ENCODE measurements at places on chromosomes 6 and 20. TPM values are rescaled to one million over a fixed set of nuclear protein-coding genes. Genes with fewer than 3 reads are reported as not detected.

- no peak overlapping the region for H3K4me3 ChIP-seq
- H3K36me3 ChIP-seq: peaks cover 57% of the 10 kb centered on the region
- H3K27ac ChIP-seq: no peak overlapping the region
- H3K27me3 ChIP-seq: no peaks in the 10 kb centered on the region
- no peaks in the 10 kb centered on the region for H3K4me1 ChIP-seq
Measured at GRCh38 chr6:109360791-109361190, 21.5 kb downstream of the CD164 start.

The TCF15 gene
- not detected for polyA plus RNA-seq

- no peak within 1 kb of the TSS for H3K27ac ChIP-seq
- DNase-seq: peak; percentile 96
- no peaks in the 10 kb centered on the region for H3K36me3 ChIP-seq
Measured at GRCh38 chr6:7725849-7726415, at the start of gene BMP6. Gene BMP6 (plus strand): TSS chr6:7726099. CDS start chr6:7726956, 857 bp downstream.

DNA sequence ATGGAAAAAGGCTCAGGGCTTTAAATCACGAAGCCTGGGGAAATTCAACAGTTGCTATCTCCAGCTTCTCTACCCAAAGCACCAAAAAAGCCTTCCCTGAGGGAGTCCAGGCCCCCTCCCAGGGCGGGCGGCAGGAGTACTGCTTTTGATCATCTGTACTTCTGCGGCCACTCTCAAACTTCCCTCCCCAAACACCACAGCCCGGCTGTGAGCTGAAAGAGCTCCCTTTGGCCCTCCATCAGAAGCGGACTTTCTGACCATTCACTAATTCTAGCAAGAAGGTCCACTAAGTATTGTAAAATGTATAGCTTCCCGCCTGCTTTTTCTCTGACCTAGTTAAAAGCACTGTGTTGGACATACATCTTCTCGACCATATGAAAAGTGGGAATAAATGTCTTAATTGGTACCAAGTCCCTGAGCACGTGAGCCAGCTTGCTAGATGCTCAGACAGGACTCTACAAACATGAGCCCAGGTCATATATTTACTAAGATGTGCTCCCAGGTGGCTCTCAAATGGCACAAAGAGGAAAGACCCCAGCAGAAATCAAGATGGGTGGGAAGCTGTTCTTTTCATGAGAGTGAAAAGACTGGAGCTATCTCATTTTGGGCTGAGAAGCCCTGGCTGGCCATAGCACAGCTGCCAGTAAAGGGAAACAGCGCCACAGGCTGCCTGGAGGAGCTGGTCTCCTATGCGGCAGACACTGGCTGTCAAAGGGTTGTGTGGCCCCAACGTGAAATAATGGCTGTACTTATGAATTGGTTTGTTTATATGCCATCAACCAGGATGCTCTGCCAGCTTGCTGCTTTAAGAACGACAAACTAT, 58.6 kb downstream of the GFOD1 start:
- H3K36me3 ChIP-seq: no peaks in the 10 kb centered on the region
- H3K27me3 ChIP-seq: no peaks in the 10 kb centered on the region
- no peak overlapping the region for H3K27ac ChIP-seq
- no peak for DNase-seq
- 0 out of 2 replicates have a peak, but pooled peaks cover 5% of the 10 kb centered on the region for H3K4me1 ChIP-seq

GRCh38 chr6:33497157-33497556, 42.8 kb downstream of the ZBTB9 start:
- no peak overlapping the region for H3K4me3 ChIP-seq
- peaks cover 14% of the 10 kb centered on the region for H3K27me3 ChIP-seq
- no peak overlapping the region for H3K27ac ChIP-seq
- no peaks in the 10 kb centered on the region for H3K4me1 ChIP-seq
- H3K36me3 ChIP-seq: no peaks in the 10 kb centered on the region
- no peak for DNase-seq

The GNRH2 gene
- polyA plus RNA-seq: not detected

DNA sequence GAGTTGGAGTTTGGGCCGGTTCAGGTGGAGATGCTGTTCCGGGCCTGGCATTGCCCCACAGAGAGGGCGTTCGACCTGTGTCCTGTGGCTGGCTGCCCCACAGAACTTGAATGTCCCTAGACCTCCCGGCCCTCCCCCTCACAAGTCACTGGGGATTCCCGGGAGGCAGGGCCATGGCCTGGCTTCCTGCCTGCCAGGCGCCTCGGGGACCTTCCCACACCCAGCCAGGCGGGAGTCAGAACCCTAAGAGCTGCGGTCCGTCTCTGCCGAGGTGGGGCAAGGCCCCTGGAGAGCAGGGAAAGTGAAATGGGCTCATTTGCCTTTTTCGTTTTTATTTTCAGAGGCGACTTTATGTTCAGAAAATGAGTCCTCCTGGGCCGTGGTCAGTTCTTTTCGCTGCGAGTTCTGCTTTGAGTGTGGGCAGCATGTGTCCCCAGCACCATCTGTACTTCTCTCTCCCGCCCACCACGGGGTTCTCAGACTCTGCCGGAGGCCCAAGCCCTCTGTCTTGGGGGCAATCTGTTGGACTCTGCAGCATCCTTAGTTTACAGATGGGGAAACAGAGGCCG, 8.5 kb downstream of the RBM38 start:
- no peak for DNase-seq
- no peaks in the 10 kb centered on the region for H3K36me3 ChIP-seq
- H3K27me3 ChIP-seq: no peaks in the 10 kb centered on the region
- H3K4me3 ChIP-seq: no peak overlapping the region
- peaks cover 11% of the 10 kb centered on the region for H3K4me1 ChIP-seq

The CD109 gene
- polyA plus RNA-seq: 31.1 TPM

GRCh38 chr20:57996936-57997890, 231.2 kb downstream of the ANKRD60 start:
- no peak overlapping the region for H3K4me3 ChIP-seq
- peak overlapping the region; percentile 82 for H3K27ac ChIP-seq
- H3K4me1 ChIP-seq: peaks cover 35% of the 10 kb centered on the region
- peak; percentile 94 for DNase-seq
- no peaks in the 10 kb centered on the region for H3K36me3 ChIP-seq

- H3K36me3 ChIP-seq: no peaks in the 10 kb centered on the region
- H3K4me1 ChIP-seq: no peaks in the 10 kb centered on the region
- no peaks in the 10 kb centered on the region for H3K27me3 ChIP-seq
- no peak for DNase-seq
Measured at GRCh38 chr6:149153100-149153499, 164.4 kb upstream of the TAB2 start.

GRCh38 chr6:164546263-164546662, 763.1 kb downstream of the C6orf118 start:
- no peaks in the 10 kb centered on the region for H3K36me3 ChIP-seq
- H3K27me3 ChIP-seq: no peaks in the 10 kb centered on the region
- no peaks in the 10 kb centered on the region for H3K4me1 ChIP-seq
- no peak overlapping the region for H3K27ac ChIP-seq

GRCh38 chr20:61300293-61300692, 48.2 kb downstream of the CDH4 start:
- no peaks in the 10 kb centered on the region for H3K4me1 ChIP-seq
- H3K27ac ChIP-seq: no peak overlapping the region
- no peak for DNase-seq
- no peaks in the 10 kb centered on the region for H3K36me3 ChIP-seq
- H3K4me3 ChIP-seq: no peak overlapping the region

The WFDC12 gene
- not detected for polyA plus RNA-seq

DNA sequence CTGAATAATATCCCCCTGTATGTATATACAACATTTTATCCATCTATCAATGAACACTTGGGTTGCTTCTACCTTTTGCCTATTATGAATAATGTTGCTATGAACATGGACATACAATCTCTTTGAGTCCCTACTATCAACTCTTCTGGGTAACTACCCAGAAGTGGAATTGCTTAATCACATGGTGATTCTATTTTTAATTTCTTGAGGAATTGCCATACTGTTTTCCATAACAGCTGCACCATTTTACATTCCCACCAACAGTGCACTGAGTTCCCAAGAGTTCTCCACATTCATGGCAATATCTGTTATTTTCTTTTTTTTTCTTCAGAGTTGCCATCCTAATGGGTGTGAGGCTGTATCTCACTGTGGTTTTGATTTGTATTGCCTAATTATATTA, 88.3 kb downstream of the ZHX3 start:
- H3K4me3 ChIP-seq: no peak overlapping the region
- no peaks in the 10 kb centered on the region for H3K27me3 ChIP-seq
- no peaks in the 10 kb centered on the region for H3K36me3 ChIP-seq
- H3K4me1 ChIP-seq: peaks cover 35% of the 10 kb centered on the region
- no peak for DNase-seq

- no peaks in the 10 kb centered on the region for H3K4me1 ChIP-seq
- H3K36me3 ChIP-seq: no peaks in the 10 kb centered on the region
- no peak overlapping the region for H3K27ac ChIP-seq
- no peak overlapping the region for H3K4me3 ChIP-seq
- no peak for DNase-seq
Measured at GRCh38 chr20:55597526-55597925, 407.8 kb downstream of the CBLN4 start.

- H3K27ac ChIP-seq: no peak overlapping the region
- H3K4me1 ChIP-seq: no peaks in the 10 kb centered on the region
- no peak for DNase-seq
- H3K27me3 ChIP-seq: no peaks in the 10 kb centered on the region
- H3K36me3 ChIP-seq: no peaks in the 10 kb centered on the region
Measured at GRCh38 chr6:18792866-18793265, 405.7 kb downstream of the RNF144B start.

GRCh38 chr6:115898246-115898645, 162.4 kb downstream of the FRK start:
- no peaks in the 10 kb centered on the region for H3K27me3 ChIP-seq
- H3K27ac ChIP-seq: no peak overlapping the region
- H3K4me1 ChIP-seq: peaks cover 11% of the 10 kb centered on the region

The TFAP2B gene
- polyA plus RNA-seq: not detected

DNA sequence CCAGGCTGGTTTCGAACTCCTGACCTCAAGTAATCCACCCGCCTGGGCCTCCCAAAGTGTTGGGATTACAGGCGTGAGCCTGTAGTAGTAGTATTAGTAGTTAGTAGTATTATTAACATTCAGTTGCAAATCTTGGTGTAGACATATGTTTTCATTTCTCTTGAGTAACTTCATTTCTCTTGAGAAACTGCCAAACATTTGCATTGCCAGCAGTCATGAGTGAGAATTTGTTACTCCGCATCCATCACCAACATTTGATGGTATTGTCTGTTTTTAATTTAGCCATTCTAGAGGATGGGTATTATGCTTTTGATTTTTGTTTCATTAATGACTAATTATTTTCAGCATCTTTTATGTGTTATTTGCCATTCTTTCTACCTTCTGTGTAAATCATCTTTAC, 1.5 kb upstream of the ERVFRD-1 start:
- no peak overlapping the region for H3K27ac ChIP-seq
- H3K36me3 ChIP-seq: no peaks in the 10 kb centered on the region
- no peak overlapping the region for H3K4me3 ChIP-seq
- H3K27me3 ChIP-seq: no peaks in the 10 kb centered on the region

The SIRPD gene
- not detected for polyA plus RNA-seq

GRCh38 chr6:43770372-43771209, 580 bp downstream of the VEGFA start:
- no peaks in the 10 kb centered on the region for H3K36me3 ChIP-seq
- peaks cover 26% of the 10 kb centered on the region for H3K4me1 ChIP-seq
- H3K4me3 ChIP-seq: peak overlapping the region; percentile 90
- H3K27me3 ChIP-seq: no peaks in the 10 kb centered on the region
- peak overlapping the region; percentile 82 for H3K27ac ChIP-seq

DNA sequence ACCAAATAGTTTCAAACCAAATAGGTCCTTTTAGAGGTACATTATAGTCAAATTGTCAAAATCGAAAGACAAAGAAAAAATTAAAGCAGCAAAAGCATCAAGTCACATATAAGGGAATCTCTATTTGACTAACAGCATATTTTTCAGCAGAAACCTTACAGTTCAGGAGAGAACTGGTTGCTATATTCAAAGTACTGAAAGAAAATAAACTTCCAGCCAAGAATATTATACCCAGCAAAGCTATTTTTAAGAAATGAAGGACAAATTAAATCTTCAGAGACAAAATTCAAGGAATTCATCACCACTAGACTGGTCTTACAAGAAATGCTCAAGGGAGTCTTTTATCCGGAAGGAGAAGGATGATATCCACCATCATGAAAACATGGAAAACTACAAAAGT, 16.0 kb downstream of the WDR27 start:
- H3K27me3 ChIP-seq: no peaks in the 10 kb centered on the region
- DNase-seq: no peak
- H3K27ac ChIP-seq: no peak overlapping the region
- peaks cover 3% of the 10 kb centered on the region for H3K4me1 ChIP-seq
- peaks cover 30% of the 10 kb centered on the region for H3K36me3 ChIP-seq

DNA sequence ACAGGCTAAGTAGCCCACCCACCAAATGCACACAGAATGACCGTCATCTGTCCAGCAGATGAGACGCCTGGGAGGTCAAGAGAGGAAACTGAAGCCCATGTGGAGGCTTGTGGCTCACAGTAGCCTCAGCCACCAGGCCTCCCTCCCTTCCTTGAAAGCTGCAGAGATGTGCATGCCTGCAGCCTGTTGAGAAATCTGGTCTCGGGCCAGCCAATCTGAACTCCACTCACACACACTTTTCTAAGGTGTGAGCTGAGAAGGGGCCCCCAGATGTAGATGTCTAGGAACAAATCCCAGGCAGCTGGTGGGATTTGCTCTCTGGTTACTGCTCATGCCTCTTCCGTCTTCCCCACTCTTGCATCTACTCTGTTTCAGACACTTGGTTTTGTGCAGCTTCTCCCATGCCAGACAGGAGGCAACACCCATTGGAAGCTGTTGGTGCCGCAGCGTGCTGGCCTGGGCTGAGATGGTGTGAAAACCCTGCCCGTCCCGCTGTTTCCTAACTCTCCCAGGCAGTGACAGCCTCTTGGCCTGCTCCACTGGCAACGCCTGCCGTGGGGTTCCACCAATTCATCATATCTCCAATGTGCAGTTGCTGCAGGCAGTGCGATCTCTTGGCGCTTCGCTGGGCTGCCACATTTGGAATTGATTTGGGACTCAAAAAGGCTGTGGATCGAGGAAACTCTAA, 24.1 kb upstream of the PAX1 start:
- peak; percentile 21 for DNase-seq
- no peak overlapping the region for H3K27ac ChIP-seq
- H3K4me3 ChIP-seq: 0 out of 2 replicates have a peak overlapping the region, but pooled peaks have one; percentile 31
- H3K36me3 ChIP-seq: no peaks in the 10 kb centered on the region
- no peaks in the 10 kb centered on the region for H3K27me3 ChIP-seq
- no peaks in the 10 kb centered on the region for H3K4me1 ChIP-seq

DNA sequence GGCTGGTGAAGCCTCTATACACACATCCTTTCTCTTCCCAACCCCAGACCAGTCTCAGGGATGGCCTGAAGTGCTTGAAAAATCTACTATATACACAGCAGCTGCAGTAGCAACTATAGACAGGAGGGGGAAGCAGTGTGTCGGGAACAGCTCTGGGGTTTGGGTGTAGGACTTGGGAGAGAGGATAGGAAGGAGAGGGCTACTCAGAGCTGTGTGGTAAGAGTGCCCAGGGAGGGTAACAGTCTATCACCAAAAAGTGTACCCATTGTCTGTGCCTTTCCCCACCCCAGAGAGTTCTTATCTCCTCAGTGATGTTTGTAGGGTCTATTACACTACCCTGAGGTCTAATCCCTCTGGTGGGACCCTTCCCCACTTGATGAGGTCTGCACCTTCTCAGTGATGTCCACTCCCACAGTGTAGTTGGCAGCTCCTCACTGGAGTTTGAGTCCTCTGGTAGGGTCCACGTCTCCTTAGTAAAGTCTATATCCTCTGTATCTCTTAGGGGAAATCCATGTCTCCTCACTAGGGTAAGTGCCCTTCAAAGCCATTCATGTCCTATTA, 1.5 kb upstream of the GGT7 start:
- peak; percentile 92 for DNase-seq
- H3K36me3 ChIP-seq: no peaks in the 10 kb centered on the region
- peaks cover 6% of the 10 kb centered on the region for H3K4me1 ChIP-seq
- H3K4me3 ChIP-seq: no peak overlapping the region

GRCh38 chr6:90495216-90495817, 91.6 kb downstream of the MAP3K7 start:
- H3K27me3 ChIP-seq: peaks cover 2% of the 10 kb centered on the region
- H3K4me1 ChIP-seq: no peaks in the 10 kb centered on the region
- H3K27ac ChIP-seq: no peak overlapping the region
- H3K4me3 ChIP-seq: no peak overlapping the region
- no peaks in the 10 kb centered on the region for H3K36me3 ChIP-seq
- no peak for DNase-seq

All from GM23248 (cell line).